ENCODE measurements at places on chromosomes 11 and 22. TPM values are rescaled to one million over a fixed set of nuclear protein-coding genes. Genes with fewer than 3 reads are reported as not detected.

HEPN1 gene
- polyA plus RNA-seq = 1.1 TPM

IGF2 gene
- polyA plus RNA-seq = 1,039 TPM

POU2AF2 gene
- polyA plus RNA-seq = not detected

C11orf86 gene
- polyA plus RNA-seq = not detected

OR51B2 gene
- polyA plus RNA-seq = not detected

DNA sequence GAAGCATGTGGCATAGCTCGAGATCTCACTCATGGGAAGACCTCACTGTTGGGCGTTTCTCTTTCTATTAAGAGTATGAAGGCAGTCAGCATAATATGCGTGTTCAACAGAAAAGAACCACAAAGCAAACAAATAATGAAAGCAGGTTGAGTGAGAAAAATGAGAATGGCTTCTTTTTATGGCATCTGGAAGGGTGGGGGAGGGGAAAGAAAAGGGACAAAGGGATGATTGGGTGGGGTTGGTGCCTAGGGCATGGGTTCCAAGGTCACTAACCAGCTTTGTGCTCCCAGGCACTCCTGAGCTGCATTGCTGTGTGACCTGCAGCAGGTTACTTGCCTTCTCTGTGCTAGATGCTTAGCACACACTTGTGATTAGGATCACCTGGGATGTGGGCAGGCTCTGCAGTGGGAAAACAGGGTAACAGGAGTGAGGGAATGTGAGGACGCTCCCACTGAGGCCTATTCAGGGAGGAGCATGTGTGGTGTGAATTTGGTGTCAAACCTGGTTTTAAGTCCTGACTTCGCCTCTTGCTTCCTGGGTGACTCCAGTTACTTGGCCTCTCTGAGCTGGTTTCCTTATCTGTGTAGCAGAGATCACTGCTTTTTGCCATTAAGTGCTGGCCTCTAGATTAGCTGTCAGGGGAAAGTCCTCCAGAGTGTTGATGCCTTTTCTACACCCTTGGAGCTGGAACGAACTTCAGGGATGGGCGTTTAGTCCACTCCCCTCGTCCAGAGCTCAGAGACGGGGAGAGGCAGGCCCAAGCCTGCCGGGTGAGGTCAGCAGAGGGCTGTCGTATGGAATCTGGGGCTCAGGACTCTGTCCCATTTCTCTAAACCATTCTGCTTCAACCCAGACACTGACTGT lies 74.8 kb downstream of the KIAA1671 start:
- DNase-seq = no peak

GRCh38 chr11:19958204-19958603 lies 202.1 kb downstream of the DBX1 start:
- DNase-seq = no peak

GRCh38 chr22:42229455-42230149 lies 40.9 kb downstream of the TCF20 start:
- no peak for DNase-seq

DNA sequence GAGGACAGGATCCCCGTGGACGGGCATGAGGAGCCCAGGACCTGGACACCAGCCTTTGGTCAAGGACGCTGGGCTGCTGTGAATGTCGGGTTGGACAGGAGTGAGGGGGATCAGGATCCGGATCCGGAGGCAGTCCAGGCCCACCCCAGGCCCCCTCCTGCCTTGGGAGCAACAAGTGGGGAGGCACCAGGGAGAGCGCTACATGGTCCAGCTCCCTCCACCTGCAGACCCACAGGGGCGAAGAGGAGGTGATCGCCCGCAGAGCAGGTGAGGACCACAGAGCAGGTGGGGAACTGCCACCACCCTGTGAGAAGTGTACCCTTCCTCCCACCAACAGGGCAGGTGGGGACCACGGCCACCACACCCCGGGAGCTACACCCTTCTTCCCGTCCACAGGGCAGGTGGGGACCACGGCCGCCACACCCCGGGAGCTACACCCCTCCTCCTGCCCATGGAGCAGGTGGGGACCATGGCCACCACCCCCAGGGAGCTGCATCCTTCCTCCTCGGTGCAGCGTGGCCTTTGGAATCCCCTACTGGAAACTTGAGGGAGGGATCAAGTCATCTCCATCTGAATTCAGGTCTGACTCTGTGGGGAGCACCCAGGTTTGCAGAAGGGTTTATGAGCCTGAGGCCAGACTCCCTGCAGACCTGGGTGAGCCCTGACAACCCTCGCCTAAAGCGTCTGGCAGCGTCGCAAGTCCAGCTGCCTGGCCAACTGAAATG lies 141.0 kb downstream of the BRD1 start:
- no peak for DNase-seq

GRCh38 chr11:130125638-130126037 lies 33.9 kb upstream of the ST14 start:
- DNase-seq = no peak

GRCh38 chr11:75667255-75667830 lies 1.5 kb downstream of the MAP6 start:
- DNase-seq = peak; percentile 13

DNA sequence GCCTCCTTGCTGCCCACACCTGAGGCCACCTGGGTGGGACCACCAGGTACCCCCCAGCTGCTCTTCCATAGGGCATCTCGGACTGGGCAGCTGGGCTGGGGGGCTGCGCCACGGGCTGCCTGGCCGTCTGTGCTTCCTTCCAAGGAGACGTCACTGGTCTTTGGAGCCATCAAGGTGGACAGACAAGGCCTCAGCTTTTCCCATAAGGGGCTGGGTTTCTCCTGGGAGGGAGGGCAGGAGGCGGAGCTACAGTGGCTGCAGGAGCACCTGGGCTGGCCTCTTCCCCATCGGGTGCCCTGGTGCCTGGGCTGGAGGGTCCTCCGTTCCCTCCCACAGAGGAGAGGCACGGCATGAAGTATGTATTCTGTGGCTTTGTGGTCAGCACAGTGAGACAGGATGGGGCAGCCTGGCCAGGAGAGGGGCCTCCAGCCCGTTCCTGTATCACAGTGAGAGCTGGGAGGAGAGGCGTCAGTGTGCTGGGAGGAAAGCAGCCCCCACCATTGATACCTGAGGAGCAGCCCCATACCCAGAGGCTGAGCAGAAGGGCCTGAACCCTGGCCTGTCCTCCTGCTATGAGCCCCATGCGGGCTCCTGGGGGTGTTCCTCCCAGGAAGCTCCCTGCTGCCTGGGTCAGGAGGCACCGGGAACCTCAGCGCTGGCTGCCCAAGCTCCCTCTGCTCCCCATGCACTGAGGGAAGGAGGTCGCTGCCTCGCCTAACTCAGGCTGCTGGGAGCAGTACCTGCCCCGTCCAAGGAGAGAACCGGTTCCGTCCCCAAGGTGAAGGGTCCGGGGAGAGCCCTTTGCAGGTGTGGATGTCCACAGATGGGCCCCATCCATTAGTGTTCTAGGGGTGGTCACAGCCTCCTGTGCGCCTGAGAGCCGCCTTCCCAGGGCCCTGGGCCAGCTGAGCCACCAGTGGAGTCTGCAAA lies 1075.0 kb downstream of the BRD1 start:
- DNase-seq = no peak

DNA sequence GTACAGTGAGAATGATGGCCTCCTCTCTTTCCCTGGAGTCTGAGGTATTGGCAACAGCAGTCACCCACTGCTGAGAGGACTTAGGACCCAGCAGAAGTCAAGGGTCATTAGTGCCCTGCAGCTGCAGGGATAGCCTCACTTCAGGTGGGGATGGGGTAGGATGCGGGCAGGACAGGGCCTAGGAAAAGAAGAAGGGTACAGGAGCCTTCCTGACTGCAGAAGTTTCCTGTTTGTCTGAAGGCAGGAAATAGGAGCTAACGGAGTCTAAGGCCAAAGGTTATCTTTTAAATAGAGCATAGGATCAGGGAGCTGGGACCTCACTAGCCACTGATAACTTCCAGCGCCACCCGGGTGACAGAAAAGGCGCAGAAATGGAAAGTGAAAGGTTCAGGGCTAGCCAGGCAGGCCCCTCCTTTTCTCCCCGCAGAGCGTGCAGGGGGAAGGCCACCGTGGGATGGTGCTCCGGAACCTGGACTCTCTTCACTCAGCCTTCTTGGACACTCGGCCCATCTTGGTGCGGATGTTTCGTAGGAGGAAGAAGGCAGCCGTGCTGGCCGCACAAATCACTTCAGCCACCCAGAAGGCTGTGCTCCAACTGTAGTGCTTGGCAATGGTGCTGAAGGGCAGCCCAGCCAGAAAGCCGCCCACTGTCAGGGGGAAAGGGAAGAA lies 6.0 kb downstream of the TRAPPC4 start:
- no peak for DNase-seq

GRCh38 chr11:64858467-64859263 lies 14.2 kb upstream of the CDC42BPG start:
- DNase-seq = no peak

DNA sequence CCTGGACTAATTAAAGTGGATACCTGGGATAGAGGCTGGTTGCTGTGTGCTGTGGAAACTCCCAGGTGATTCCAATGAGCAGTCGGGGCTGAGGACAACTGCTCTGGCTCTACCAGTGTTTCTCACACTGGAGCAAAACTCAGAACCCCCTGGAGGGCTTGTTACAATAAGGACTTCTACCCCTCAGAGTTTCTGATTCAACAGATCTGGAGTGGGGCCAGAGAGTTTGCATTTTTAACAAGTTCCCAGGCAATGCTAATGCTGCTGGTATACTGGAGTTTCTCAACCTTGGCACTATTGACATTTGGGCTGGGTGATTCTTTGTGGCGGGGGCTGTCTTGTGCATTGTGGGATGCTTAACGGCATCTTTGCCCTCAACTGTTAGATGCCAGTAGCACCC lies 353.7 kb downstream of the MIAT start:
- no peak for DNase-seq

DNA sequence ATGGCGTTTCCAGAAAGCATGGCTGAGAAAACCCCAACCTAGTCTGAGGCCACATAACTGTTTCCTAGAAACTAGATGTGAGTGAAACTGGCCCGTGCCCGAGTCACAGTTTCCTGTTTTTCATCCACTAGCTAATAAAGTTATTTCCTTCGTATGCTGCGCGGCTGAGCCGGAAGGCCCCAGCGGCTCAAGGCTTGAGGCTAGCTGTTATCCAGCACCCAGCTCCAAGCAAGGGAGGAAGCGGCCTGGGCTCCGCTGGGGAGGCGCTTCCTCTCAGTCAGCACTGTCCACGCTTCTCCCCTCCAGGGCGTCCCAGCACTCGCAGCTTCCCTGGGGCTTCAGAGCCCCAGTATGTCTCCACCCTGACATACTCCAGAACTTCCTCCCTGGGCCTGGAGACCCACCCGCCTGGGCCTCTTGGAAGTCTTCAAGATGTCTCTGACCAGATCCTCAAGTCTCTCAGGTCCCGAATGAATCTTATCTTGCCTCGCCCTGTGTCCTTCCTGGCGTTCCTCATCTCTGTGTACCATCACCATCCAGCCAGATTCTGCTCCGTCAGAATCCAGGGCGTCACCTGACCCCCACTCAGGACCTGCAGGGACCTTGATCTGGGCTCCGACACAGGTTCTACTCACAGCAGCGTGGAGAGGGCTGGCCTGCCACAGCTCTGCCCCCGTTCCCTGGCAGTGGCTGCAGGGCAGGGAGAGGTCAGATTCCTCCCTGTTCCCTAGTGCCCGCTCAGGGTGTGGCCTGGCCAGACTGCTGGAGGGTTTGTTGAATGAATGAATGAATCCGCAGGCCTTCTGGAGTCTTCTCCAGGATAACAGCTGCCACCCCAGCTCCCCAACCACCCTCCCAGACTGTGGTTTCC lies 81.9 kb downstream of the LRRC32 start:
- peak; percentile 47 for DNase-seq

DNA sequence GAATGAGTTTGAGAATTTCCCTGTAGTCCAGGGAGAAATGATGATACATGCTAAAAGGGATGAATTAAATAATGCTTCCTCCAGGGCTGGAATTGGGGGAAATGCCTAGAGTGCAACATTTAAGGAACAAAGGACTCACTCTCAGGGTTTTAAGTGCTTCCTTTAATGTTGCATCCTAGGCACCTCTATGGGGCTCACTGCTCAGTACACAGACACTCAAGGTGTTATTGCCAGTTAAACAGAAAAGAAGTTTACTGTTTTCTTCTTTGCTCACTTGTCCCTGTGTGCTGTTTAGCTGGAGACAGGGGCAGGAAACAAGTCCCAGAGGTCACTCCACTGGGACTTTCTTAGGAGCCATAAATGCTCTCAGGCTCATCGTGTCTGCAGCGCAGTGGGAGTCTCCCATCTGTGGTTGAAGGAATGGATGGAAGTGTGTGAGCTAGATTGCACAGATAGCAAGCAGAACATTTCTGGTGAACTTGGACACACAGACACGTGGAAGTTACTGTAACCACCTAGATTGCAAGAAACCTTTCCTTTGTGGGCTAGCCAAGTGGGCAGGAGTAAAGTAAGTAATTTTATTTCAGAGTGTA lies 8.4 kb upstream of the OR52H1 start:
- no peak for DNase-seq

GRCh38 chr11:99327066-99327465 lies 306.3 kb downstream of the CNTN5 start:
- no peak for DNase-seq

DNA sequence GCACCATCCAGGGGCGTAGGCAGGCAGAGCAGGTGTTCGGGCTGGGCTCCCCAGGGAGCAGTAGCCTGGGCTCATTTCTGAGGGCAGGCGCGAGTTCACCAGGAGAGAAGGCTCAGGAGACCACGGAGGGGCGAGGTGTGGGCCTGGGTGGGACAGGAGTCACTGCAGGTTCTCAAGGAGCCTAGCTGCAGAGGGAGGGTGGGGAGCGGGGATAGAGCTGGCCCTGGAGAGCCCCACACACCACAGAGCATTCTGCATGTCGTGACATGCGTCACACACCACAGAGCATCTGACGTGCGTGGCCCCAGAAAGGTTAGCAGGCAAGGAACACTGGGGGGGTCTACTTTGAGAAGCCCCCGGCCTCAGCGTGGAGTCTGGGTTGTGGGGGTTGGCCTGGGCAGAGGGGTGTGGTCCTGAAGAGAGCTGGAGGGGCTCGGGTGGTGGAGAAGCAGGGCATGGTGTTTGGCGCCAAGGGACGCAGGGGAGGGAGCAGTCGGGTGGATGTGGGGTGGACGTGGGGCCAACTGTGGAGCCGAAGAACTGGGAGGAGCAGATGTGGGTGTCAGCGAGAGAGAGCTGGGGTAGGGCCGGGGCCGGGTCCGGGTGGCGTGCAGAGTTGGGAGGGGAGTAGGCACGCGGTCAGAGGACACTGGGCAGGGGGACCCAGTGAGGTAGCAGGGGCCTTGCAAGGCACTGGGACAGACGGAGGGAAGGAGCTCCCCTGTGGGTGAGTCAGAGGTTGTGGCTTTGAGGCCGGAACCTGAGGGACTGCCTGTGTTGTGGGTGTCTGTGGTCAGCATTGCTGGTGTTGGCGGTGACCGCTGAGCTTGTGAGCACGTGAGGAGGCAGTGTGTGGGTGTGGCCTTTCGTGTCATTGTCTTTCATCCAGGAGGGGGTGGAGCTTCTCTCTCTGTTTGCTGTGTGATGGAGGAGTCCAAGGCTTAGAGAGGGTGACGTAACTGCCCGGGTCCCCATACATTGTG lies 25.5 kb downstream of the CTTN start:
- no peak for DNase-seq

DNA sequence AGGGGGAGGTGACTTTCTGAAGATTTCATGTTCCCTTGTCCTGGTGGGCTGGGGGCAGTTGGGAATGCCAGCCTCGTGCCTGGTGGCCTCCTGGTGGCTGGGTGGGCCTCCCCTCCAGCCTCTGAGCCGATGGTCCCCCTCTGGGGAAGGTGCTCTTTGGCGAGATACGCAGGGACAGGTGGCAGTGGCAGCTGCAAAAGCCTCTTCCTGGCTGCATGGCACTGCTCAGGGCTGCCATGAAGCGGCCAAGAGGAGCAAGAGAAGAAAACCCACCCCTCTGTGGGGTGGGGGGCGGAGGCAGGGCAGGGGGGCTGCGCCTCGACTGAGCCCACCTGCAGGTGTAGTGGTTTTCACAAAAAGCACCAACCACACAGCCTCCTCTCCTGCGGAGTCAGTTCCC lies 61.8 kb upstream of the PHF21B start:
- DNase-seq = no peak
